ENCODE measurements at places on chromosomes 2 and 18.

DNA sequence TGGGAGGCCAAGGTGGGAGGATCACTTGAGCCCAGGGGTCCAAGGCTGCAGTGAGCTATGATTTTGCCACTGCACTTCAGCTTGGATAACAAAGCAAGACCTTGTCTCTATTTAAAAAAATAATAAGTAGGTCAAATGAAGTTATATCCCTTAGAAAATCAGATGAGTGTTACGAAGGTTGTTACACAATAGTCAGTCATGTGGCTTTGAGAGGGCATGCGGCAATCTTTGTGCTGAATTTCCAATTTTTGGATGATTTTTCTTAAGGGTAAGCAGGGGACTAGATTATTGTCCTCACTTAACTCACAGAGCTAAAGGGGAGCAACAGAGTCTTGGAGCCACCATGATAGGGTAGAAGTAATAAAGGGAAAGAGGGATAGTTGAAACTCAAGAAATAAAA is 71.8 kb downstream of the B3GNT2 start:
- DNase-seq = no peak

DNA sequence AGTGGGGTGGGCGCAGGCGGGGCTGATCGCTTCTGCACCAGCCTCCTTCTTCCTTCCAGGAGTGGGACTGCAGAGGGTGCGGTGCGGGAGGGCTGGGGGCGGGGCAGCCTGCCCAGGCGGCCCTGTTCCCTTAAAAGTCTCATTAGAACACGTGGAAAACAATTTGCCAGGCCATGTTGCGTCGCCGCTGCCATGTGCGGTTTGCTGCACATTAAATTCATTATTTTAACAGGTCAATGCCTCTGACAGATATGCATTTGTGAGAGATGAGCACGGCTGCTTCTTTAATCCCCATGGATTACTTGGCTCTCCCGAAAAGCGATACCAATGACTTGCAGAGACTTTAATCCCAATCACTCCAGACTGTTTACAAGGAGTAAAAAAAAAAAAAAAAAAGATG is 139.0 kb downstream of the CELF4 start:
- DNase-seq = no peak

GRCh38 chr18:54480616-54481015 is 110.4 kb upstream of the DYNAP start:
- DNase-seq = no peak

- no peak for DNase-seq
These were observed 174.1 kb downstream of the NEDD4L start for GRCh38 chr18:58218117-58218516.

GRCh38 chr2:128523457-128523856 is 204.8 kb upstream of the HS6ST1 start:
- DNase-seq = no peak

DNA sequence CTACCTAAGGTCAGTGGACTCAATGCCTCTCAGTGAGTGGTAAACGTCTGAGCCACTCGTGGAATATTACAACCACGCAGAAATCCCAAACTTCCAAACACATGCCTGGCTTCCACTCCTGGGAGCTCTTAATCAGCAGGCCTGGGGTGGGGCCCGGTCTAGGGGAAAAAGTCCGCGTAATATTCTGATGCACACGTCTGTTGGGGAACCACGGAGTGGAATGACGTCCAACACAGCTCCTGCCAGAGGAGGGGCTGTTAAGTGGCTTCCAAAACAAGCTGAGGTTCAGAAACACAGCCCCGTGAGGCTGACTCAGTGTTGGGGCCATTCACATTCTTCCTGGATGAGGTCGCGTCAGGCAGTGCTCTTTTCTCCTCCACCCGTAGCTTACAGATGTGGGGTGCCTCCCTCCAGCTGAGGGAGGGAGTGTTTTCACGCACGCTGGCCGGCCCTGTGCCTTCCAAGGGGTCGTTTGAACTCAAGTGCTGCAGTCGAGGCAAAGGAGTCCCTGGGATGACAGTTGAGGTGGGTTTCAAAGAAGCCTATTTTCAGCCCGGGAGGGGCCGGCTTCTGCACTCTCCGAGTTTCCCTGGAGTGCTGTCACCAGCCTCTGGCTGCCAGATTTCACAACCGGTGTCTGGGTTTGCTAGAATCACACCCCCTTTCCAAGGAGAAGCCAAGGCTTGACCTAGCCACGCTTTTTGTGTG is 73.1 kb downstream of the ACKR3 start:
- DNase-seq = no peak

- no peak for DNase-seq
These were observed 32.8 kb downstream of the IMPA2 start for GRCh38 chr18:12014086-12014485.

- no peak for DNase-seq
These were observed 36.6 kb downstream of the CYP26B1 start for GRCh38 chr2:72111061-72111460.

DNA sequence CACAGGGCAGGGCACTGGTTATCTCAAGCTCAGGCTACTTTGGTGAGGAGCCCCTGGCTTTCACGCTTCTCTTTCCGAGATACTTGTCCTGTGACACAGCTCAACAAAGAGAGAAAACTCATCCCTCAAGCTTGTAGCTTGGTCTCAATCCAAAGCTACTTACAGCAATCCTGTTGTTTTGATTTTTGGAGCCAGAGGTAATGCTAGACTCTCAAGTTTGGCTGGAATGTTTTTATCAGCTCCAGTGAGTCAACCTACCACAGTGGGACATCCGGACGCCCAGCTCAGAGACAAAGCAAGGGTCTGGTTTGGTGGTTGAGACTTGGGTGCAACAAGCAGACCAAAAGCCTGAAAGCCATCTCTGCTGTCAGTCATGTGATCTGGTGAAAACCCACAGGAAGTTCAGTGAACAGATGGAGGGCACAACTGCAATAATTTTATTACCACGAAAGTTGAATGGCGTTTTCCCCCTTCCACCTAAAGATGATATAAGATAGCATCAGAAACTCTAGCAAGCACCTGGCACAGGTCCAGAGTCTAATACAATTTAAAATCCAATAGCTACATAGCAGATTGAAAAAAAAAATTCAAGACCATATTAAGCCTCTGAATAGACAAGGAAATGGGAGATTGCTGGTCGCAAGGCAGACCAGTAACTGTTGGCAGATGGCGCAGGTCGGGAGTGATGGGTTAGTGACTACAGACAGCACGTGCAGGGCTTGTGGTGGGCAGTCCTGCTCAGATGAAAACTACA is 102.3 kb upstream of the SMAD7 start:
- DNase-seq = no peak

DNA sequence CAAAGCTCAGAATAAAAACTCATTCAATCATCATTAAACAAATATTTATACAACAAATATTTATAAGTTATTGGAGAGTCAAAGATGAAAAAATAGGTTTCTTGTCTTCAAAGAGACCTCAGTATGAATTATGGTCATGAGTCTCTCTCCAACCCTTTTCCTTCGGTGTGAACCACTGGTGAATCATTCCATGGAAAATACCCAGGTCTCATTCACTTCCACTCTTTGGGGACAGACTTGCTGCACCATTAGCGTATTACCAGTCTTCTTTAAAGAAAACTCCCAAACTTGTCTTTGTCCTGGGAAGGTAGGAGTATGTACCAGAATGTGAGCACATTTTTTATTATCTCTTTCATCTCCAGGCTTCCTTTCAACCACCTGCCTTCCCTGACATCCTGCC is 257.4 kb upstream of the RBMS1 start:
- DNase-seq = no peak

GRCh38 chr18:25503567-25504081 is 151.7 kb upstream of the ZNF521 start:
- DNase-seq = no peak

DNA sequence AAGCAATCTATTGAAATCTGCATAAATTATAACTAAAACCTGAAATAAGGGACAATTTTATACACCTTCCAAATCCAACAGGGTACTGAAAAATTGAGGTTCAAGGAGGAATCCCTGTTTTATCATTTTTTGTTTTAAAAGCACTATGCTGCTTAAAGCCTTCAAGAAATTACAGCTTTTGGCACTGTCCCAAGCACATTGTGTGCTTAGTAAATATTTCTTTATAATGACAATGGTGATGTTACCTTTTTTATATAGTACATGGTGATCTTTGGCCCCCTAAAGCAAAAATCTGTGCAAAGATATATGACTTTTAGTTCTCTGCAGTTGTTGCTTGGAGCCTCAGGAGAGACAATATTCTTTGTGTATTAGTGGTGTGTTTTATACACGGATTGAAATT is 71.6 kb upstream of the EFEMP1 start:
- no peak for DNase-seq

- no peak for DNase-seq
These were observed 325.2 kb downstream of the PLCL1 start for GRCh38 chr2:198129609-198130008.

GRCh38 chr2:11622611-11623010 is 47.4 kb downstream of the NTSR2 start:
- no peak for DNase-seq

- no peak for DNase-seq
These were observed 459.3 kb upstream of the TRIB2 start for GRCh38 chr2:12257476-12257875.

DNA sequence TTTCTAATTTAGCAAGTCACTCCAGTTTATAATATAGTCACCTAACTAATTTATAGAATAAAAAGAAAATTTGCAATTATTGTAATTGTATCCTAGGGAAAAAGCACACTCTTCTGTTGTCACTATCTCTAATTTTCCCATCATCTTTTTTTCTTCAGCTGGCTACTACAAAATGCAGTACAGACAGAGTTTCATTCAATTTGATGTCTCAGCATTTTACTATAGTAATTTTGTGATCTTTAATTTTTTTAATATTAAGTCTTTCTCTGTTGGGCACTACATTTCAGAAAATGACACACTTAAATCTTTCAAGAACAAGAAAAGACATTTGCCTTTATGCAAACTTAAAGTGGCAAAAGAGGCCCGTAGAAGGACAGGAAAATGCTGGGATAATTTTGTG is 118.0 kb downstream of the LRRTM4 start:
- no peak for DNase-seq

GRCh38 chr2:54879598-54880332 is 156.3 kb downstream of the EML6 start:
- no peak for DNase-seq

- DNase-seq = no peak
These were observed 15.8 kb downstream of the DGKD start for GRCh38 chr2:233369897-233370685.
